ENCODE measurements at places on chromosomes 3 and 15. TPM values are rescaled to one million over a fixed set of nuclear protein-coding genes. Genes with fewer than 3 reads are reported as not detected.

The RAB6B gene
- polyA plus RNA-seq = 2.5 TPM

The PAQR5 gene
- polyA plus RNA-seq = 1.7 TPM

The SCAANT1 gene
- polyA plus RNA-seq = not detected

The TGM4 gene
- not detected for polyA plus RNA-seq

The COL8A1 gene
- 26.4 TPM for polyA plus RNA-seq

The CDHR4 gene
- 0.10 TPM for polyA plus RNA-seq

The CELSR3 gene
- 0.48 TPM for polyA plus RNA-seq

The MUSTN1 gene
- polyA plus RNA-seq = 44.5 TPM

The PDCD7 gene
- 27.3 TPM for polyA plus RNA-seq

The SPINK8 gene
- not detected for polyA plus RNA-seq

The CYP1A1 gene
- polyA plus RNA-seq = 7.3 TPM

The ONECUT1 gene
- not detected for polyA plus RNA-seq

The ALCAM gene
- polyA plus RNA-seq = 33.7 TPM

The DCBLD2 gene
- 16.0 TPM for polyA plus RNA-seq

The GCSAM gene
- 0.43 TPM for polyA plus RNA-seq

All from urinary bladder (tissue), 4 donors.